ENCODE measurements at places on chromosomes 13 and 19.

- DNase-seq: no peak
Measured at GRCh38 chr13:21045100-21045499, 16.3 kb downstream of the LATS2 start.

GRCh38 chr19:1049800-1050199 lies 9.9 kb downstream of the ABCA7 start:
- no peak for DNase-seq

DNA sequence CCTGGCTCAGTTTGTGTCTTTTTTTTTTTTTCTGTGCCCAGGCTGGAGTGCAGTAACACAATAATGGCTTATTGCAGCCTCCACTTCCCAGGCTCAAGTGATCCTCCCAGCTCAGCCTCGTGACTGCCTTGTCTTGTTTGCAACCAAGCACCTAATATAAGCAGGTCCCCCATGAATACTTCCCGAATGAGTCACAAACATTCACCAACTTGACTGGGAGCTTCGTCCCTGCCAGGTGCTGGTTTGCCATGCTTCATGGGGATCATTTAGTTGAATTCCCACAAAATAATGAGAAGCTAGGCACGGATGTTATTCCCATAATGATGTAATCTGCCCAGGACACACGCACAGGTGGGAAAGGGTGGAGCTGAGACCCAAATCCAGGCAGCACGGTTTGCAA lies 176.5 kb downstream of the CACNA1A start:
- DNase-seq: no peak

- DNase-seq: peak; percentile 99
Measured at GRCh38 chr13:105442949-105443699, 1092.3 kb downstream of the EFNB2 start.

- no peak for DNase-seq
Measured at GRCh38 chr19:29285878-29286277, 72.9 kb upstream of the UQCRFS1 start.

GRCh38 chr19:18317961-18318800 lies 4.7 kb downstream of the LSM4 start:
- no peak for DNase-seq

DNA sequence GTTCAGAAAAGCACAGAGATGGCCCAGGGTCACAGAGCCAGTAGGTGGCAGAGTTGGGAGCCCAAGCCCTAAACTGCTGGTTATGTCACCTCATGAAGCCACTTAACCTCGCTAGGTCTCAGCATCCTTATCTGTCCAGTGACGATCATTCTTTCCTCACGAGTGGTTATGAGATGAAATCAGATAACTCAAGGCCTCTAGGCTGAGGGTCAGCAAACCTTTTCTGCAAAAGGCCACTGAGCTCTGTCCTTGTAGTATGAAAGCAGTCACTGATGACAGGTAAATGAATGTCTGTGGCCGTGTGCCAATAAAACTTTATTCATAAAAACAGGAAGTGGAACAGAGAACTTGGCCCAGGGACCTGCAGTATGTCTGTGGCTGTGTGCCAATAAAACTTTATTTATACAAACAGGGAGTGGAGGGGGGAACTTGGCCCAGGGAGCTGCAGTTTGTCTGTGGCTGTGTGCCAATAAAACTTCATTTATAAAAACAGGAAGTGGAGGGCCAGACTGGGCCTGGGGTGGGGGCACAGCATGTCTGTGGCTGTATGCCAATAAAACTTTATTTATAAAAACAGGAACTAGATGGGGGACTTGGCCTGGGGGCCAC lies 71.2 kb downstream of the GNG7 start:
- no peak for DNase-seq

GRCh38 chr19:10269333-10270179 lies 1.4 kb upstream of the ICAM1 start:
- no peak for DNase-seq

DNA sequence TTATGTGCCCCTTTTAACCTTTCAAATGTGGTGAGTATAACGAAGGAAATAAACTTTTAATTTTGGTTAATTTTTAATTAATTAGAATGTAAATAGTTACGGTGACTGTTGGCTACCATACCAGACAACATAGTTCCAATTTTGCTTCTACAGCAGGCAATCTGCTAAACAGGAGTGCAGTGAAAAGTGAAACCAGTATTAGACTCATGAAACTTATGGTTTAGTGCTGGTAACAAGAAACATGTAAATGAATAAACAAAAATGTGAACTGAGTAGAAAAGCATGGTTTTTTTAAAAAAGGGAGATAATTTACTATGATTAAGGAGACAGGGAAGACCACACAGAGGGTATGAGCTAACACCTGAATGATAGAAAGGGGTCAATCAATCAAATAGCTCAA lies 478.4 kb downstream of the PCDH9 start:
- DNase-seq: no peak

GRCh38 chr19:39170386-39171231 lies 26.2 kb upstream of the NCCRP1 start:
- DNase-seq: no peak

GRCh38 chr13:112833551-112834257 lies 135.3 kb upstream of the MCF2L start:
- DNase-seq: no peak

DNA sequence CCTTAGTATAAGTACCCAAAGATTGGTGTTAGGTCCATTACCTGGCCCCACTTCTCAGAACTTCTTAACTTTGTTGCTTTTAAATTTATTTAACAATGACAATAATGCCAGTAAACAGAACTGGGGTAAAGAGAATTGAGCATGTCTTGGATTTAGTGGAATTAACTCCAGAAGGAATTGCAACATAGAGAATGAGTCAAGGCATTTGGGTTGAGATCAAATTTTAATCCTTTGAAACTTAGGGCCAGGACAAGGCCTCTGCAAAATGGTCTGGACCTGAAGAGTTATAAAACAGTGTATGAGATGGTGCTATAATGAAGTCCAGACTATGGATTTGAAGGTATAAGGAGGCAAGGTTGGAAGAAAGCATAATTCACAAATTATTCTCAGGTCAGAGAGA lies 1030.4 kb downstream of the SLITRK5 start:
- no peak for DNase-seq

DNA sequence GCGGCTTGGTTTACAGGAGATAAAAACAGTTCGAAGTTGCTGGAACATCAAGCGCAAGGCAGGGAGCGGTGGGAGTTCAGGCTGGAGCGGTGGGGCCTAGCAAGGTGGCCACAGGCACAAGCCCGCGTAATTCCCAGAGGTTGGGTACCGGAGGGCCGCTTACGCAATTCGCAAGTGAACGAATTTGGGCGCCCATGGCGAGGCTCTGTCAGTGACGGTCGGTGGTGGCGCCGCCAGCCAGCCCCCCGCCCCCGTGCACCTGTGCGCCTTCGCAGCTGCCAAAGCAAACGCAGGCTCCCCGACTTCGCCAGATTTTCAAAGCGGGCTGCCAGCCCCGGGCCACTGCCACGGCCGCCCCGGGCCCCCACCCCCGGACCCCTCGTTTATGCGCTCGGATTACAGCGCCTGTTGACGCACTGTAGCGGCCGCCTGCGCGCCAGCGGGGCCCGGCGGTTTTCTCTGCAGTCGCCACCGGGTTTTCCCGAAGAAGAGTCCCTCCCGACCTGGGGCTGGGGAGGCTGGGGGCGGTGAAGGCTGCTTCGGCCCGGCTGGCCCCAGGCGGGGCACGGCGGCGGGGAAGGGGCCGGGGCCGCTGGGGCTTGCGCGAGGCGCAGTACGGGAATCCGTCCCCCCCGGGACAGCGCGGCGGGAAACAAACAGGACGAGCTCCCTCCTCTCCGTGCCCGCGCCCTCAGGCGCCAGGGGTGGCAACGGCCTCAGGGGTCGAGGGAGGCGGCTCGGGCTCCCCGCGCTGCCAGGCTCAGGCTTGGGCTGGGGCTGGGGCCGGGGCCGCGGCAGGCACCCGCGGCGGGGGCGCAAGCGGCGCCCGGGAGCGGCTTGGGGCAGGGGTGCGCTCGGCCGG lies 709 bp downstream of the N4BP2L1 start:
- DNase-seq: no peak

DNA sequence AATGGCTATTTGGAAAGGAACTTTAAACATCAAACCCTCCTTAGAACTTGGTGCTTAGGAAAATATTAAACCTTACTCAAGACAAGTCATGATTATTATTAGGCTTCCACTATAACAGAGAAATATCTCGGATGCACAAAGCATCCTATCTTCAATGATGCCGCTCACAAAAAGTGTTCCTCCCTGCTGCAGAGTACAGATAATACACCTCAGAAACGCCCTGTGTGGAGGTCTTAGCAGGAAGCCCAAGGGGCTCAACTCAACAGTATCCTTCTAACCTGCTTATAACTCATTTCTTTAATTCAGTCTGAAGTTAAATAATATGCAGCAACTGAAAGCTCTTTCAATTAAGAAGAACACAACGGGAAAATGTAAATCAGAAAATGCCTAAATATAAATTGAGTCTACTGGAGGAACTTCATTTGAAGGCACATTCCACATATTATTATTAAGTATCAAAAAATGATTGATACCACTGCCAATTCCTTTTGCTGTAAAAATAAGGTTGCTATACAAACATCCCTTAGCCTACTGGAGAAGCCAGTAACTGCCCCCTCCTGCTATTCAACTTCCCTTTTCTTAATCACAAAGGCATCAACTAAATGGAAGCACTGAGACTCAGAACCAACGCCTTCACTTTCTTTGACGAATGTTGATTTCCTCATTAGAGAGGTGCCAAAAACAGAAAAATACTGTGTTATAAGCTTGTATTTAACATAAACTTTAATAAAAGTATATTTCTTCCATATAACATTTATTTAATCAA lies 12.0 kb downstream of the ELF1 start:
- no peak for DNase-seq

DNA sequence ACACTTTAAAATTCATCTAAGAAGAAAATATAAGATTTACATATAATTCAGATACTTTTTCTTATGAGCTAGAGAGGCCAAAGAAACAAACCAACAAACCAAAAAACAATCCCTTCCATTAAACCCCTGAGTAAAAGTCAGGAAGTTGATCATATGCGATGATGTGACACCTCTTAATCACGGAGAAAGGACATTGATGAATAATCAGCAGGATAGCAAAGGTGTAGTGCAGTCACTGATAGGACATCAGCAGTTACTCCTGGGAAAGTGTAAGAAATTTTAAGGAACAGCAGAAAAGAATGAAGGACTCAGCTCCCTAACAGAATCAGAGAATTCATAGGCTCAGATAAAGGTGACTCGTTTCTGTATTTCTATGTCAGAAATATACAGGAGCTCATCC lies 202.4 kb upstream of the EDNRB start:
- no peak for DNase-seq

DNA sequence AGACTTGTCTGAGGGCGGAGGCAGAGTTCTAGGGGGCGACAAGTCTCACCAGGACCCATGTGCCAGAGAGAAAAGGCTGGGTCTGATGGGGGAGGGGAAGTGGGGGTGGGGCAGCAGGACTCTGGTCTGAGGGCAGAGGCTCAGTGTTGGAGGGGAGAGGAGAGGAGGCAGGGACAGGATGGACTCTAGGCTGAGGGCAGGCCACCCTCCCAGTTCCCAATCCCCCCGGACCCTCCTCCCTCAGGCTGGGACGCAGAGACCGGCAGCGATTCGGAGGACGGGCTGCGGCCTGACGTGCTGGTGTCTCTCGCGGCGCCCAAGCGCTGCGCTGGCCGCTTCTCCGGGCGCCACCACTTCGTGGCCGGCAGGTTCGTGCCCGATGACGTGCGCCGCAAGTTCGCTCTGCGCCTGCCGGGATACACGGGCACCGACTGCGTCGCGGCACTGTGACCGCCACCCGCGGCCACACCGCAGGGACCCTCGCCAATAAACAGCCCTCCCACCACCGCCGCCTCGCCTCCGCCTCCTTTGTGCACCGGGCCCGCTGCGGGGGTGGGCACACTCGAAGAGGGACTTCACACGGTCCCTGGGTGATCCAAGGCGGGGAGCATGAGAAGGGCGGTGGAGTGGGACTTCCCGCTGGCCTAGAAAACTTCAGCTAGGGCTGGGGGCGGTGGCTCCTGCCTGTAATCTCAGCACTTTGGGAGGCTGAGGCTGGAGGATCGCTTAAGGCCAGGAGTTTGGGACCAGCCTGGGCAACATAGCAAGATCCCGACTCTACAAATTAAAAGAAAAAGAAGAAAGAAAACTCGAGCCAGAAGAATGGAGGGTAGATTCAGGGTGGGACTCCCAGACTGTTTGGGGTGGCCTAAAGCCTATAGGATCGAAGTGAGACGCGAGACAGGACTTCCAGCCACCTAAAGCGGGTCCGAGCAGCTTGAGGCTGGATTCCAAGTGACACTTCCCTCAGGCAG lies 703 bp upstream of the CILP2 start:
- no peak for DNase-seq

- DNase-seq: no peak
Measured at GRCh38 chr13:106596275-106596937, 28.5 kb upstream of the ARGLU1 start.

DNA sequence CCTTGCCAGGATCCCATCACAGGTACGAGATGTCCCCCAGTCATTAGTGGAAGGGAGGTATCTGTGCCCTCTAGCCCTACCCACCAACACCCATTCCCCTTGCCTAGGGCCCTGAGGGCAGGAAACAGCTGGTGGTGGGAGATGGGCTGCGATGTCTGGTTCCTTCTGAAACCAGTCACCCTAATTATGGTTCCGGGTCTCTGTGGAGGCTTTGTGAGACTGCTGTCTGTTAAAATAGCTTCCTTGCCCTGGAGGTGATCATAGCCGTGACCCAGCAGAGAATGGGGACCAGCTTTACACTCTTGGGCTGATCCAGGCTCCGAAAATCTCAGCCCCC lies 5.5 kb downstream of the ALDH16A1 start:
- DNase-seq: no peak

GRCh38 chr13:43293986-43294385 lies 270.6 kb downstream of the DNAJC15 start:
- no peak for DNase-seq

DNA sequence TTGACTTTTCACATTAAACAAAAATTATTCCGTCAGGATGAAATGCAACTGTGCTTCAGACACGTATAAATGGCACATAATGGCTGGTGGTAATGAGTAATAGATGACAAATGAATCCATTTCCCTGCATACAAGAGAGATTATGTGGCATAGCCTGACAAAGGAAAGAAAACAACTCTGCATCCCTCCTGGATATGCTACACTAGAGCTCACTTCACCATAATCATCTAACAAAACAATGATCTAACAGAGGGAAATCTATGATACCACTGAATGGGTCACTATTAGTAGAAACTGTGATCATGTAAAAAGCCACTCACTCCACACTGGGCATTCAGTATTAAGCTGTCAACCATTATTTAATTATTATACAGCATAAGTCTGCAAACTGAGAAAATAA lies 1498.4 kb downstream of the EFNB2 start:
- no peak for DNase-seq

- DNase-seq: no peak
Measured at GRCh38 chr19:1833540-1833939, 14.7 kb downstream of the REXO1 start.

All from fibroblast of skin of left quadriceps (primary cell).